ENCODE measurements at places on chromosomes 16 and 17. TPM values are rescaled to one million over a fixed set of nuclear protein-coding genes. Genes with fewer than 3 reads are reported as not detected.

GLIS2 gene
- 0.85 TPM for total RNA-seq

C16orf87 gene
- 4.6 TPM for total RNA-seq

ACTG1 gene
- total RNA-seq, result 1,673 TPM

CTRB2 gene
- total RNA-seq, result not detected

MEIOB gene
- not detected for total RNA-seq

Measured in subcutaneous adipose tissue (tissue), 4 donors.